ENCODE measurements at places on chromosomes 2 and 18. TPM values are rescaled to one million over a fixed set of nuclear protein-coding genes. Genes with fewer than 3 reads are reported as not detected.

- no peak for DNase-seq
Measured at GRCh38 chr18:155688-156087, 2.7 kb upstream of the USP14 start.

Gene FBXO41
- polyA plus RNA-seq, result 1.6 TPM

Gene CREG2
- 0.32 TPM for polyA plus RNA-seq

GRCh38 chr2:138974651-138975050, 194.5 kb upstream of the NXPH2 start:
- DNase-seq, result no peak

DNA sequence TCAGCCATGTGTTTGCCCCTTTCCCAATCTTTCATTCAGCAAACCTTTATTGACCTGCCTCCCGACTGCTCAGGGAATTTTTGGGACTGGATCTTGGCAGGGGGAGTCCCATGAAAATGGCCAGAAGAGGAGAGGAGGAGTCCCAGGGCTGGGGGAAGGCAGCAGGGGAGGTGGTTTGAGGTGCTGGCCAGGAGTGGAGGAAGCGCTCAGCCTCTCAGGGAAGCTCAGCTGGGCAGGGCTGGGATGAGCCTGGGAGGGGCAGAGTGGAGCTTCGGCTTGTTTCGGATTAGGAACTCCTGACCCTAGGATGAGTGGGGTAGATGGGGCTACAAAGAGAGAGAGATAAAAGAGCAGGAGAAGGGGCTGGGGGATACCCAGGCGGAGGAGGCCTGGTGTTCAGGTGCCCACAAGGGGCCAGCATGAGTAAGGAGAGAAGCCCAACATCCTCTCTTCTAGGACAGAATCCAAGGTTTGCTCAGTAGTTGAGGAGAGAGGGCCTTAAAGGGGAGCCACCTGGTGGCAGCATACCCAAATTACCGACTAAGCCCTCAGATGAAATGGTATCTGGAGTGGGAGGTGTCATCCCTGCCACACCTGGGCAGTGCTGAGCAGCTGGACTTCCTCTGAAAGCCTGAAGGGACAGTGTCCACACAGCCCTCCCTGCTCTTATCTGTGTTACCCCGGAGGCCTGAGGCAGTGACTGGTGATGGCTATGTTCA, 91.1 kb downstream of the INHBB start:
- no peak for DNase-seq

DNA sequence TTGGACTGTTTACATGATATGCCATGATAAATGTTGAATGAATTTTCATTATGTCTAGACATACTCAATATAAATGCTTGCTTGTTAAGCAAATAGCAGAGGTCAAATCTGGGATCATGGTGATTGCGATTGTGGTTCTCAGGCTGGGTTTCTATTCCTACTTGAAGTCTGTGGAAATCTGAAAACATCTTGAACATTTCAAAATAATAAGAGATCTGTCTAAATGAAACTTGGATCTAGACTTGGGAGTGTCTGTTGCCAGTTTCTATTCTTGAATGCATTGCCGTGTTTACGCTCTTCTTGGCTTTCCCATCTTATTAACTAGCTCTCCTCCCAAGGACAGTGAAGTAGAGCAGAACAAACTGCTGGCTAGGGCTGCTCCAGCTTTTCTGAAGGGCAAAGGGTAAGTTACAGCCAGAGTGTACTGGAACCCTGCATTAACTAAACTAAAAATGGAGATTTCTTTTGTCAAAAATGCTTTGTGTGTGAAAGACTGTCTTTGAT, 127.7 kb downstream of the DTNA start:
- peak; percentile 81 for DNase-seq

- no peak for DNase-seq
Measured at GRCh38 chr2:133364636-133365035, 203.6 kb downstream of the NCKAP5 start.

Gene CSRNP3
- 9.8 TPM for polyA plus RNA-seq

DNA sequence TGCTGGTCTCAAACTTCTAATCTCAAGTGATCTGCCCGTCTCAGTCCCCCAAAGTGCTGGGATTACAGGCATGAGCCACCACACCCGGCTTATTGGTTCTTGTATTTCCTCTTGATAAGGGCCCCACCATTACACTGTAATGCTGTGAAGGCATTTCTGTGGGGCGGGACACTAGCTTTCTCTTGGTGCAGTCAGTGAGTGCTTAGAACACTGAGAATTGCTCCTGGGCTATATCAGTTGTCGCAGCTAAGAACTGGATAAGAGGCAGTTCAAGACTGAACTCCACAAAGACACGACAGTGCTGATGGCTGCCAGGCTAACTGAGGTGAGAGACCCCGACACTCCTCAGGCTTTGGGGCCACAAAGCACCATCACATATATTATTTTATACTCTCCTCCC, 2.1 kb downstream of the KHK start:
- no peak for DNase-seq

DNA sequence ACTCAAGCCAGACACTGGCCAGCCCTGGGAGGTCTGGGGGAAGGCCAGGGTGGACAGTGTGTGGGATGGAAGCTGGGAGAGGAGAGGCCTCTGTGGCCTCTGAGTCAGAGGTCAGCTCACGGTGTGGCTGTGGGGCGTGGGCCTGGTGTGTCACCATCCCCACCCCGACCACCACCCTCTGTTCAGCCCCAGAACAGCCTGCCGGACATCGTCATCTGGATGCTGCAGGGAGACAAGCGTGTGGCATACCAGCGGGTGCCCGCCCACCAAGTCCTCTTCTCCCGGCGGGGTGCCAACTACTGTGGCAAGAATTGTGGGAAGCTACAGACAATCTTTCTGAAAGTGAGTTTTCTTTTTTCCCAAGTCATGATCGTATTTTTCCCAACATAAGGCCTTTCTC, 110.5 kb downstream of the DYSF start:
- no peak for DNase-seq

DNA sequence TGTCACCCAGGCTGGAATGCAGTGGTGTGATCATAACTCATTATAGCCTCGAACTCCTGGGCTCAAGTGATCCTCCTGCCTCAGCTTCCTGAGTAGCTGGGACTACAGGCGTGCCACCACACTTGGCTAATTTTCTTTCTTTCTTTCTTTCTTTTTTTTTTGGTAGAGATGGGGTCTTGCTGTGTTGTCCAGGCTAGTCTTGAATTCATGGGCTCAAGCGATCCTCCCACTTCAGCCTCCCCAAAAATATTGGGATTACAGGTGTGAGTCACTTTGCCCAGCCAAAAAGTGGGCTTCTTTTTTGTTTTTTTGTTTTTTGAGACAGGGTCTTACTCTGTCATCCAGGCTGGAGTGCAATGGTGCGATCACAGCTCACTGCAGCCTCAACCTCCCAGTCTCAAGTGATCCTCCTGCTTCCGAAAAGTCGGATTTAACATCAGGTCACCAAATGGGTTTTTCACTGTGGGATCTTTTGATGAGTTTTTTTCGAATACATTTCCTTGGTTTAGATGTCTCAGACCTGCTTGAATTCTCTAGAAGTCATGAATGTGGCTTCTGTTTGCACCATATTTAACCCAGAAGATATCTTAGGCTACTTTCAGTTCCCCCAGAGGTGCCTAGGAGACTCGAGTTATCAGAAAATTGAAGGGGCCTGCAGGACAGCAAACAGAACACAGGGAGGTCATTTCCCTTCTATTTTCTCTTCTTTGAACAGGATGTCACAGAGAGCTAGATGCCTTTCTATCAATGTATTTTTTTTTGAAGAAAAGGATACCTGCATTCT, 8.9 kb downstream of the RAB31 start:
- DNase-seq, result no peak

Gene CCDC74B
- polyA plus RNA-seq, result 4.0 TPM

- peak; percentile 13 for DNase-seq
Measured at GRCh38 chr18:41263956-41264355, 691.1 kb upstream of the PIK3C3 start.

DNA sequence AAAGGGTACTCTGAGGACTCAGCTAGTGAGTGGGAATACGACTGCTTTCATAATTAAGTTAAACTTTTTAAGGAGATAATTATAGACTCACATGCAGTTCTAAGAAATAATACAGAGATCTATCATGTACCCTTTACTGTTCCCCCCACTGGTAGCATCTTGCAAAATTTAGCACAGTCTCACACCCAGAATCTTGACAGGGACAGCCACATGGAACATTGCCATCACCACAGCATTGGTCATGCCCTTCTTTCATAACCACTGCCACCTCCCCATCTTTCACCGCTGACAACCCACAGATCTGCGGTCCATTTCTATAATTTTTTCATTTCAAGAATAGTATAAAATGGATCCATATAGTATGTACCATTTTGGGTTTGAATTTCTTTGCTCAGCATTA, 37.8 kb downstream of the ARHGEF4 start:
- no peak for DNase-seq

- DNase-seq, result no peak
Measured at GRCh38 chr2:6876309-6876708, 1.3 kb upstream of the RSAD2 start.

DNA sequence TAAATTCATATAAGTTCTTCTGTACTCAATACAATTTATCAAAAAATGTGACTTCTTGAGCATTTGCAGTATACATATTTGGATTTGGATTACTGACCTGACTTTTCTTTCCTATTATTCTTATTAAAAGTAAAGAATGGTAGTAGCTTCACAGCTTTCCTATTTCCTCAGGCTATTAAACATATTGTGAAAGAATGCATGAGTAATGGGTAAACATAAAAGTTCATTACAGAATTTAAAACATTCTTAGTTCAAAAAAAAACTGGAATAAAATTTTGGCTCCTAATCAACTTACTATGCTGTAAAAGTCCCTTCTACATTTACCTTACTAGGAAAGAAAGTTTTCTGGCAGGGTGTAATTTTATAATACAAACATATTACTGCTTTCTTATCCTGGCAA, 27.3 kb upstream of the C2orf66 start:
- no peak for DNase-seq

Gene ASIC4
- 0.22 TPM for polyA plus RNA-seq

- no peak for DNase-seq
Measured at GRCh38 chr2:241015439-241015838, 17.0 kb downstream of the SNED1 start.

All from right lung (tissue), 10 donors.